ENCODE measurements at places on chromosomes 2 and 18.

- DNase-seq = no peak
These were observed 33.6 kb downstream of the TTC32 start for GRCh38 chr2:19868224-19868623.

- no peak for DNase-seq
These were observed 50.7 kb downstream of the GALNT14 start for GRCh38 chr2:31087491-31087890.

GRCh38 chr2:147531269-147531668 lies 313.6 kb upstream of the ACVR2A start:
- no peak for DNase-seq

DNA sequence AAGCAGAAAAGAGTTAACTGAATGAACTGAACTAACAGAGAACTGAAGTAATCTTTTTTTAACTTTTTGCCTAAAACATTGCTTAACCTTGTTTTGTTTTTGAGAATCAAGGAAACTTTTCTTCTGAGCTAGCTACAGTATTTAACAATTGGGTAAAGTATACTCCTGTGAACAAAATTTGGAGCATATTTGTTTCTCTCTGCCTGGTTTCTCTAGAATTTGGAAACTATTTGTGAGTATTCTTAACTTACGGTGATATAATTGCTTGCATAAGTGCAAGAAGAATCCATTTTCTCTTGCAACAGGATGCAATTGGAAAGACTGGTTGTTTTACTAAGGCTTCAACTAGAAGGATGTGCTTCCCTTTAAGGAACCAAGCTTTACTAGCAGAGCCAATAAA lies 65.9 kb upstream of the FAM98A start:
- DNase-seq = no peak

DNA sequence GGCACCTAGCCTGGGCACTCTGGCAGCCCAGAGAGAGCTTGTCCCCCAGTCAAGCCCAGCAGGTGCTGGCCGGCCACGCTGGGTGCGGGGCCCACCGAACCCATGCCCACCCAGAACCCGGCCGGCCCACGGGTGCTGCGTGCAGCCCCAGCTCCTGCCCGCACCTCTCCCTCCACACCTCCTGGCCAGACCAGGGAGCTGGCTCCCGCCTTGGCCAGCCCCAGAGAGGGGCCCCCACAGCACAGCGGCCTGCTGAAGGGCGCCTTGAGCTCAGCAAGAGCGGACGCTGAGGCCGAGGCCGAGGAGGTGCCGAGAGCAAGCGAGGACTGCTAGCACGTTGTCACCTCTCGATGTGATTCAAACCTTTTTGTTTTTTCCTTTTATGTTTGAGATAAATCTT lies 407.0 kb upstream of the KCNJ3 start:
- DNase-seq = no peak

DNA sequence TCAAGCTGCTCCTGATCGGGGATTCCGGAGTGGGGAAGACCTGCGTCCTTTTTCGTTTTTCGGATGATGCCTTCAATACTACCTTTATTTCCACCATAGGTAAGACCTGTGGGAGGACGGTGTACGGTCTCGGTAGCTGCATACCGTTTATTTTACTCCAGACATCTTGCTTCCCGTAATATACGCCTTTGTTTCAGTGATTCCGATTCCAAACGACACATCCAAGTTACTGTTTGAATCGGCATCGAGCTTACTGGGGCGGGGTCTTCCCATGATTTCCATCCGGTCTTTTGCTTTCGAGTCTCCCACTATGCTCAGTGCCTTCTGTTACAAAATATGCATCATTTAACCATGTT lies 731 bp downstream of the RAB10 start:
- peak; percentile 17 for DNase-seq

GRCh38 chr2:17576802-17577201 lies 36.3 kb downstream of the VSNL1 start:
- DNase-seq = no peak

GRCh38 chr18:32383050-32383819 lies 87.4 kb downstream of the GAREM1 start:
- no peak for DNase-seq

DNA sequence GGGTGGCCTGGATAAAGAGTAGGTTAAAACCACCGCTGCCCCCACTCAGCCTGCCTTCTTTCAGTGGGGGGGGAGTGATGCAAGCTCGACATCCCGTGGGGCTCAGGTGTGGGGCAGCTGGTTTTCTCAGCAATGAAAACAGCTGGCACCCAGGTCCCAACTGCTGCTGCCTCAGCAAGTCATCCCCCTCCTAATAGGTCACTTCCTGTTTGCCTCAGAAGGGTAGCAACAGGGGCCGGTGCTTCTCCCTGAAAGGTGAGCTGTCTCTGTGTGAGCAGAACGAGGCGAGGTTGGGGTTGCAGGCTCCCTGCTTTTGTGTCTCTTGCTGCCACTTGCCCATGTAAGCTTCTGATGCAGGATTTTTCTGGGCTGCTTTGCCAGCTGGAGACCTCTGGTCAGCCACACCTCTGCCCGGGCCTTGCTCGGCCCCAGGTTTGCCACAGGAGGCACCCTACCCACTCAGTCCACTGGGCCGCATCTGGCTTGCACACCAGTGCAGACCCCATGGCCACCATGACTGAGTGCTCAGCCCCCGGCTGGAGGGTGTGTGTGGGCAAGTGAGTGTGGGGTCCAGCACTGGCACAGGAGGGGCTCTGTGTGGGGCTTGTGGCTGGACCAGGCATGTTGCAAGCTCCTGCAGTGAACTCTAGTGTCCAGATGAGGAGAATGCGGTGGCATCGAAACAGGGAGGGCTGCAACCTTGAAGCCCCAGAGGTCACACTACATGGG lies 11.5 kb upstream of the ASB1 start:
- no peak for DNase-seq

DNA sequence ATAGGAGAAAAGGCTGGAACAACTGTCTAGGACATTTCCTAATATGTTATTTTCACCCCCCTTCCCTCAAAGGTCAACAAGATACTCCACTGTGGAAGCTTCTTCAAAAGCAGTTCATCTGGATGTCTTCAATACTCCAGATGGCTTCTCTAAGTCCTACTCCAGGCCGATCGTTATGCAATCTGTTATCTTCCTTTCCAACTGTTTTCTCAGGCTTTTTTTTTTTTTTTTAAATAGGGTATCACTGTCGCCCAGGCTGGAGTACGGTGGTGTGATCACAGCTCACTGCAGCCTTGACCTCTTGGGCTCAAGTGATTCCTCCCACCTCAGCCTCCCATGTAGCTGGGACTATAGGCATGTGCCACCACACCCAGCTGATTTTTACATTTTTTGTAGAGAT lies 26.3 kb downstream of the ATP8B1 start:
- no peak for DNase-seq

DNA sequence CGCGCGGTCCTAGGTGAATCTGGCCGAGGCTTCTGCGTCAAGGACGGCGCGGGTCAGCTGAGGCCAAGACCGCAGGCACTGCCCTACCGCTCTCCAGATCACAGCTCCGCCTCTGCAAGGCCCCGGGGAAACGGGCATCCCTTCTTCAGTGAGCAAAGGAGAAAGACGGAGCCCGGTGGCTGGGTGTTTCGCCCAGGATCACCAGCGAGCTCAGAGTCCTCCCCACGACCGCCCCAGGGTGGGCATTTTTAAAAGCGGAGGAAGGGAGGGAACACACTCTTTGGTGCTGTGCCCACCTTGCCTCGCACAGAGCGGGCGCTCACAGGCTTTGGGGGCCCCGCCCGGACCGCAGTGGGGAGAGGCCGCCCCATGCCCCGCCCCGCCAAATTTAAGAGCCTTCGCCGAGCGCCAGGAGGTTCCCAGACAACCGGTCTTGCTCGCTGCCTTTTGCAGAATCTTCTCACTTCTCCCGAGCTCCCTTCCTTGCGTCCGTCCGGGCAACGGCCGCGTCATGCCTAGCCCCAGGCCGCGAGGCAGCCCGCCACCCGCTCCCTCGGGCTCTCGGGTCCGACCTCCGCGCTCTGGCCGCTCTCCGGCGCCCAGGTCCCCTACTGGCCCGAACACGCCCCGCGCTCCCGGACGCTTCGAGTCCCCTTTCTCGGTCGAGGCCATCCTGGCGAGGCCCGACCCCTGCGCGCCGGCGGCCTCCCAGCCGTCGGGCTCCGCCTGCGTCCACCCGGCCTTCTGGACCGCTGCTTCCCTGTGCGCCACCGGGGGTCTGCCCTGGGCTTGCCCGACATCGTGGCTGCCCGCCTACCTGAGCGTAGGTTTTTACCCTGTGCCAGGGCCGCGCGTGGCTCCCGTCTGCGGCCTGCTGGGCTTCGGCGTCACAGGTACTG lies at the start of gene NOTO:
Gene NOTO, plus strand, starts transcription at position 419 of the 899 bp plus-strand sequence. Its CDS starts 93 bp downstream, at position 512.
- peak; percentile 64 for DNase-seq

DNA sequence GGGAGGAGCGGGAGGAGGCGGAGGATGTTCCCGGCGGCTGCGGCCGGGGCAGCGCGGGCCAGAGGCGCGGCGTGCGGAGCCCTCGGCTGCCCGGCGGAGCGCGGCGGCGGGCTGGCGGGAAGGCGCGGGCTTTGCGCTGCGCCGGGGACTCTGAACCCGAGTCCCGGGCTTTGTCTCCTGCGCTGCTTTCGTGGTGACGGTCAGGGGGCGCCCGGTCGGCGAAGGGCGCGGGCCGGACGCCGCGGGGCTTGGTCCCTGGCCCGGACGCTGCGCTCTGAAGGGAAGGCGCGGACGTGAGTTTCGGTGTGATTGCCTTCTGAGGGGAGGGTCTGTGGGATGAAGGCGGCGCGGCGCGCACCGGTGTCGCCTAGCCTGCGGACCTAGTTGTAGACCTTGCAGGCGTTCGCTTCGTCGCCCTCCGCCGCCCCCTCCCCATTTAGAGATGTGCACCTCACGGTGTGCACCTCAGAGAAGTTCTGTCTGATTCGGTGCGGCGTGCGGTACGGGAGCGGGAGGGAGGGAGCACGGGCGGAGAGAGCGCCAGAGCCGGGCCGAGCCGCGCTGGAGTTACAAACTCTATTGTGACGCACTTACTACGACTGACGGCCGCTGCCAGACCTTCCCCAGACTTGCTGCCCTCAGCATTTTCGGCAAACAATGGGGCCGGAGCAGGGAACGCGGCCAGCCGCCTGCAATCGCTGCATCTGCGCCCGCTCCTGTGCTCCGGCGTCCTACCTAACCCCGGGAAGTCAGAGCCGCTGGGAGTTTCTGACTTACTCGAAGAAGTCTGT lies 2.1 kb downstream of the BCL2L11 start:
- peak; percentile 70 for DNase-seq

DNA sequence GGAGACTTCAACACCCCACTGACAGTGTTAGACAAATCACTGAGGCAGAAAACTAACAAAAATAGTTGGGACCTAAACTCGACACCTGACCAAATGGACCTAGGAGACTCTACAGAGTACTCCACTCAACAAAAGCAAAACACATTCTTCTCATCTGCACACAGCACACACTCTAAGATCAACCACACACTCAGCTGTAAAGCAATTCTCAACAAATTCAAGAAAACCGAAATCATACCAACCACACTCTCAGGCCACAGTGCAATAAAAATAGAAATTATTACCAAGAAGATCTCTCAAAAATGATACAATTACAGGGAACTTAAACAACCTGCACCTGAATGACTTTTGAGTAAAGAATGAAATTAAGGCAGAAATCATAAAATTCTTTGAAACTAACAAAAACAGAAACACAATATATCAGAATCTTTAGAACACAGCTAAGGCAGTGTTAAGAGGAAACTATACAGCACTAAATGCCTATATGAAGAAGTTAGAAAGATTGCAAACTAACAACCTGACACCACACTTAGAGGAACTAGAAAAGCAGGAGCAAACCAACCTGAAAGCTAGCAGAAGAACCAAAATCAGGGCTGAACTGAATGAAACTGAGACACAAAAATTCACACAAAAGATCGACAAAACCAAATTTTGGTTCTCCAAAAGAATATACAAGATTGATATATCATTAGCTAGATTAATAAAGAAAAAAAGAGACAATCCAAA lies 46.3 kb downstream of the RTTN start:
- DNase-seq = no peak

- DNase-seq = no peak
These were observed 383.8 kb downstream of the FIGN start for GRCh38 chr2:163351966-163352365.

DNA sequence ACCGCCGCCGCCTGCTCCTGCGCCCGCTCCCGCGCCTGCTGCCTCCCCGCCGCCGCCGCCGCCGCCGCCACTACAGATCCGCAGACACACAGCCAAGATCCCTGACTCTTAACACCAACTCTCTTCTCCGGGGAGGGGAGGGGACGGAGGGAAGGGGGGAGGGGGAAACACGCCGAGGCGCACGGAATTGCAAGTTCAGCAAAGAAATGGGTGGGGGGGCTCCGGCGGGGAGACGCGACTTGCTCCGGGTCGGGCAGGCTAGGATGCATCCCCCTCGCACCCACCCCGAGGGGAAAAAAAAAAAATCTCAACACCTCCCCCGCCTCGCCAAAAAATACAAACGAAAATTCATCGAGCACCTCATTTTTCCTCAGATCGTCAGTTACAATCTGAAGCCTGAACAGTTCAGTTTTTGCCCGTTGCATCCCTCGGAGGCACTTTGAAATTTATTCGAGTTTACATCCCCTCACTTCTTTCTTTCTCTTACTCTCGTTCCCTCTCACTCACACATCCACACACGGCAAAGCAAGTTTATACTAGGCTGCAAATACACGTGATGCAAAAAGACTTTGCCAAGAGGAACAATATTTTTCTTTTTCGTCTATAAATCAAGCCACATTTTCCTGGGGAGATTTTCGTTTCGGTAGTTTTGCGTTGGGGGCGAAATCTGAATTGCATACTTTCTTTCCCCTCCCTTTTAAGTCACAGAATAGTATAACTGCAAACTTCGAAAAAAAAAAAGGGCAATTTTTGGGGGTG lies at the start of gene TCF4:
Gene TCF4, minus strand, starts transcription at position 82 of the 759 bp plus-strand sequence. CDS start 1,076 bp downstream, outside the sequence.
- peak; percentile 62 for DNase-seq

DNA sequence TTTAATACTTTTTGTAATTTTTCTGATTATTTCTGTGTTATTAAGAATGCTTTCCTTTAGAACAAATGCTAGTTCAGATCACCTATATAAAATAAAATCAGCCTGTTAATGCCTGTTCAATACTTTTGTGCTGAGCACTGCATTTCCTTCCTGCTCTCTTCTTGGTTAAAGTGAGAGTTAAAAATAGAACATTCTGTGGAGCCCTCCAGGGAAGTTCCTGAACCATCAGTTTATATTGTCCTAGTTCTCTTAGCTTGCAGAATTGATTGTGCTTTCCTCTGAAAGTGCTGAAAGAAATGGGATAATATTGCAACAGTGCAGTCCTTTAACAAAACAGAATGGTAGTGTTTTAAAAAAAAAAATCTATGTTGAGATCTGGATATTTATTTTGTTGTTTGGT lies 74.6 kb upstream of the UBXN4 start:
- peak; percentile 11 for DNase-seq

DNA sequence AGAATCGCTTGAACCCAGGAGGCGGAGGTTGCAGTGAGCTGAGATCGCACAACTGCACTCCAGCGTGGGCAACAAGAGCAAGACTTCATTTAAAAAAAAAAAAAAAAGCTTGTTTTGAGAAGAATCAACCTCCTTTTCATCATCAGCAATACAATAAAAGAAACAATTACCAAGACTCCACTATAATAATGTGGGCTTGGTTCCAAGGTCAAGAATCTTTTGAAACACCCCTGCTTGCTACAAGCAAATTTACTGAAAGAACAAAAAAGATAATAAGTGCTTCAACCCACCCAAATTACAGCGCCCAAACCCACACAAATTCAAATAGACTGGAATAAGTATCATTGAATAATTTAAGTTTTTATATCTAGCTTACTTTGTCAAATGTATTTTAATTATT lies 33.6 kb upstream of the MAPRE3 start:
- DNase-seq = no peak

GRCh38 chr18:42261731-42262130 lies 306.7 kb downstream of the PIK3C3 start:
- no peak for DNase-seq

GRCh38 chr2:238811293-238811692 lies 36.6 kb upstream of the TWIST2 start:
- DNase-seq = no peak

GRCh38 chr2:36882532-36882931 lies 83.8 kb downstream of the STRN start:
- no peak for DNase-seq

GRCh38 chr18:9730786-9731185 lies 22.7 kb downstream of the RAB31 start:
- DNase-seq = no peak

Measured in iPS-NIHi11 (cell line).